ENCODE measurements at places on chromosomes 13 and 19.

GRCh38 chr13:51778392-51778791, 25.6 kb downstream of the DHRS12 start:
- DNase-seq: no peak

DNA sequence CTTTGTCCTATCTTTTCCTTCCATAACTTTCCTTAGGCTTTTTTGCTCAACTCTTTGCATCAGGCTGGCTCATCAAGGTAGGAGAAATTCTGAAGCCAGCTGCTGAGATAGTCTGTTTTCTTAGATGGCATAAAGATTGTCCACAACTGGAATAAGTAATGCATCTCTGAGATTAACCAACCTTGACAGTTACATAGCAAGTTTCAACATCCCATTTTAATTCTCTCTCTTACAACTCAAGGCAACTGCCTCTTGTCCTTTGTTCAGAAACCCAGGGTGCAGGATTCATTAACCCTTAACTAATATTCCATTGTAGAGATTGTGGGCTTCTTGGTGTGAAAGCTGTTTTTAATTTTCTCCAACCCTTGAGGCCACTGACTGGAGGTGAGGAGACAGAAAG, 239.2 kb downstream of the LACC1 start:
- no peak for DNase-seq

- no peak for DNase-seq
These were observed 393.5 kb downstream of the KLF12 start for GRCh38 chr13:73740666-73741065.

DNA sequence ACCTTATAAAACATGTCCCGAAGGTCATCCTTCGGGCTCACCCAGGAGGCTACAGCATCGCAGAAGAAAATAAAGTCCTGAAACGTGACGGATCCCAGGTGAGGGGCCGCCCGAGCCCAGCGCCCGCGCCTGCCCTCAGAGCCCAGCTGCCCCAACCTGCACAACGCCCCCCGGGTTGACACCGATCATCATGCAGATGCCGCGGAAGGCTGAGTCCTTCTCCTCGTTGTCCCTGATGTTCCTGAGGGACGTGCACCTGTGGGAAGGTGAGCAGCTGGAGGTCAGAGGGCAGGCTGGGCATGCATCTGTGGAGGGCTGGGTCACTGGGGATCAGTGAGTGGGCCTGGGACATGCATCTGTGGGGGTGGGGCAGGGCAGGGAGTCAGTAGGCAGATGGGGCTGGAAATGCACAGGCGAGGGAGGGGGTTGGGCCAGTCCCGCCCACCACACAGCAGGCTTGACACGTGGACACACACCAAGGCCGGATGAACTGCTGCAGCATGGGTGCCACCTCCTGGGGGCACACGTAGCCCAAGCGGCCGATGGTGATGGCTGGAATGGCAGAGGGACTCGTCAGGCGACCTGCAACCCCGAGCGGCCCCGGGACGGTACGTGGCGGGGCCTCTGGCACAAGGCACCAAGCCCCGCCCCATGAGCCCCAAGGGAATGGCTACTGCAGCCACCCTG, 5.3 kb upstream of the FBXW9 start:
- no peak for DNase-seq

DNA sequence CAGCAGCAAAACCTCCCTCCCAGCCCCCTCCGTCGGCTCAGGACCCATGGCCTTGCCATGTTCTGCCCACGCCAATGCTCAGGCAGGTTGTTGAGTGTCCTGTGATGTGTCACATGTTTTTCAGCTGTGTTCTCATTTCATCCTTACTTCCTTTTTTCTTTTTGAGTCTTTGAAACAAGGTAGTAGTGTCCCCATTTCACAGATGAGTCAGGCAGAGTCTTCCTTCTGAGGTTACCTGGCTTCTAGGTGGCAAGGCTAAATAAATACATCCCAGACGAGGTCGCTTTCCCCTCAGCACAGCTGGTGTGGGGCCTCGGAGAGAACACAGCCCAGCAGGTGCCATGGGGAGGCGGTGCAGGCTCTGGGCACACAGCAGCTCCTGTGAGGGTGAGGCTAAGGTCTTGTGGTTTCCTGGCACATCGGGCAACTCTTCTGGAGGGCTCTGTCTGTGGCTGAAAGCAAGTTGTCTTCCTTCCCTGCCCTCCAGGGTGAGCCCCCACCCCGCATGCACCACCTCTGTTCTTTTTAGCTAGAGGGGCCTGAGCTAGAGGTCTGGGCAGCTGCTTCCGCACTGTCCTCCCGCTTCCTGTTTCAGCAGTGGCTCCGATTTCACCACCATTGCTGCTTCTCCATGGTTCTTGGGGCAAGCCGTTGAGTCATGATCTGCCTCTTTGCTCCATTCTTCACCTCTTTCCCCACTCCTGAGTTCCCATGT, 15.1 kb downstream of the PRAM1 start:
- no peak for DNase-seq

- DNase-seq: no peak
These were observed 109.0 kb downstream of the TNFRSF19 start for GRCh38 chr13:23679220-23679619.

DNA sequence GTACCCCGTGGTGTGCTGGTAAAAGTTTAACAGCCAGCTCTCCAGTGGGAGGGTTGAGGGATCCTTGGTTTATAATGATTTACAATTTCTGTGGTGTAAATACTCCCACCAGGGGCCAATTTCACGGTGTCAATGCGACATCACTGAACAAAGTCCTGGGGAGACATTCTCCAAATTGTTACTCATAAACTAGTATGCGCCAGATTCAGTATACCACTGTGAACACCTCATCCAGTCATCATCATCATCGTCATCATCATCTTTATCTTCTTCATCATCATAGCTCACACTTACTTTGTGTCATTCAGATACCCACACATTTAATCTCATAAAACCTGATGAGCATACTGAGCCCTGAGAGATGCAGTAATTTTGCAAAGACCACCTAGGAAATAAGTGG, 17.2 kb upstream of the TNFSF14 start:
- no peak for DNase-seq

DNA sequence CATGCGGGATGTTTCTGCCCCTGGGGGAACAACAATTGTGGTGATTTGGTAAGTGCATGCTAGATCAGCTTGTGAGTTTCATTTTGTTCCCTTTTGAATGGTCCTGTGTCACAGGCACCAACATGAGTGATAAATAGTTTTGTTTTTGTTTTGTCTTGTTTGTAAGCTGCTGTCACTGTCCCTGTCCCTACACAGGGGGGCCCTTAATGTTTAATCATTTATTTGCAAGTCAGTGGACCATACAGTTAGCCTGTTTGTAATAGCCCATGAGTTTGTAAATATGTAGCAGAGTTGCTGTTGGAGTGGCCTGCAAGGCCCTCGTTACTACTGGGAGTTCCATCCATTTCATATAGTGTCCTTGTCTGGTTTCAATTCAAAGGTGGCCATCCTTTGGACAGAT, 979.6 kb upstream of the SPRY2 start:
- DNase-seq: no peak

GRCh38 chr19:4098493-4098892, 25.4 kb downstream of the MAP2K2 start:
- DNase-seq: no peak

DNA sequence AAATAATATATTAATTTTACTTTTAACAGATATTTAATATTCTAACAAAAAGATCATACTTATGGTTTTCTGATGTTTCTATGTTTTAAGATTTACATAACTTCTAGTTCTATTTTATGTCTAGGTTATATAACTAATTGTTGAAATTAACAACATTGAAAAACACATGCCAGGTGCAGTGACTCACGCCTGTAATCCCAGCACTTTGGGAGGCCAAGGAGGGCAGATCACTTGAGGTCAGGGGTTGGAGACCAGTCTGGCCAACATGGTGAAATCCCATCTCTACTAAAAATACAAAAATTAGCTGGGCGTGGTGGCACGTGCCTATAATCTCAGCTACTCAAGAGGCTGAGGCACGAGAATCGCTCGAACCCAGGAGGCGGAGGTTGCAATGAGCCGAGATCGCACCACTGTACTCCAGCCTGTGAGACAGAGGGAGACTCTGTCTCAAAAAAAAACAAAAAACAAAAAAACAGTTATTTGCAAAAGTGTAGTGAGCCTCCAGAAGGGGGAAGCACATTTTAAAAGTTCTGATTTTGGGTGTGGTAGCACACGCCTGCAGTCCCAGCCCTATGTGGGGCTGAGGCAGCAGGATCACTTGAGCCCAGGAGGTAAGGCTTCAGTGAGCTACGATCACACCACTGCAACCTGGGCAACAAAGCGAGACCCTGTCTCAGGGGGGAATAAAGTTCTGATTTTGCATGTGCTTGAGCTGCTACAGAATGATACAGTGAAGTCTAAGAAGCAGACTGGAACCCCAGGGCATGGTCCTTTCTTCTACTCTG, 18.7 kb downstream of the MIPEP start:
- no peak for DNase-seq

DNA sequence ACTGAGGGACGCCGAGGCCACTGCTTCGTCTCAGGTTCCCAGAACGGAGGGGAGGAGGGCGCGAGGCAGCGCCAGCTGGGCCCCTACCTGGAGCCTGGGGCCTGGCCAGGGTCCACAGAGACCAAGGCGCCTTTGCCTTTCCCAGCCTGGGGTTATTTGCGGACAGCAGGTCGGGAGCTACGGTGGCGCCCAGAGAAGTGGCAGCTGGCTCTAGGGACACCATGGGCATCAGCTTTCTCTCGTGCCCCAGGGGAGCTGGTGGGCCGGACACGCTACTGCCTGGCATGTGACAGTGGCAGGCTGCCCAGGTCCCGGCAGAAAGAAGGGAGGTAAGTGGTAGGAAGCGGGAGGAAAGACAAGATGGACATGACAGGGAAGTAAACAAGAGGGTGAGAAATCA, 19.0 kb downstream of the AKT2 start:
- DNase-seq: no peak

DNA sequence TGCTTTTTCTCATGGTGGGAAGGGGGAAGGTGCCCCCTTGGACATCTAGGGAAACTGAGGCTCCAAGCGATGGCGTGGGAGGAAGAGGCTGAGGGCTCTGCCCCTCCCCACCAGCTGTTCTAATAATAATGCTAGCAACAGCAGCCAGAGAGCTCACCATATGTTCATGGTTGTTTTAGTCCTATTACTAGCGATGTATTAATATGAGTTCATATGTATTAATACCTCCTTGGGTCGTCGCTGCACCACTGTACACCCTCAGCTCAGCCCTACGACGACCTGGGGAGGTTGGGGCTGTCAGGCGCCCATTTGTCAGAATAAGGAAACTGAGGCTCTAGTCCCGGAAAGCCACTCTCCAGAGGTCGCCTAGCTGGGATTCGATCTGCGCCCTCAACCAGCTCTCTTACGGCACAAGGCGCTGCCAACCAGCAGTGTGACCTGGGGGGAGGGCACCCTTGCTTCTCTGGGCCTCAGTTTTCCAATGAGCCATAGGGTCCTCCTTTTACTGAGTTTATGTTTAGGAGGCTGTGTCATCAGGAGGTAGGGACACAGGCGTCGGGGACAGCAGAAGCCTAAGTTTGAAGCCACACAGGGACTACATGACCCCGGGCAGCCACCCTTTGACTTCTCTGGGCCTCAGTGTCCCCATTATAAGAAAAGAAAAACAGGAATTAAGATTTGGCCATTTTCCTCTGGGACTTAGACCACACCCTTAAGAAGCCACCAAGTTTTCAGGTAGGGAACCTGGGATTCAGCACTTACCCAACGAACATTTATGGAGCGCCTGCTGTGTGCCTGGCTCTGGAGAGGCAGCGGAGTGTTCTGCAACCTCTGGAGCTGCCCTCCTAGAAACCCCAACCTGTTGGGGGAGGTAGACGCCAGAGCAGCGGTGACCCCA, 664 bp downstream of the MAST3 start:
- no peak for DNase-seq

DNA sequence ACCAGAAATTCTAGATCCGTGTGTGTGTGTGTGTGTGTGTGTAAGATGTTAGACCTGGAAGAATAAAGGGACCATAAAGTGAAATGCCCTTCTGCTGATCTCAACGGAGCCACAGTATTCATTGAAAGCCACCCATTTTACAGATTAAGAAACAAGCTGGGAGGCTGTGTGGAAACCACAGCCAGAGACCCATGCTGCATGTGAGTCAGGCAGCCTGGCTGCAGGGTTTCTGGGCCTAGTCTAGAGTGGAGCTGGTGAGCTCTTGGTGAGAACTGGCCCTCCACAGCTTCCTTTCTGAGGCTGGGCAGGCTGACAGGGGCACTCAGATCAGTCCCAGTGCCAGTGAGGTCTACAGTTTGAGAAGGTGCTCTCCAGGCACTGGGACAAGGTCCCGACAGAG, 75.3 kb downstream of the SERP2 start:
- DNase-seq: no peak

- no peak for DNase-seq
These were observed 1.4 kb upstream of the LRG1 start for GRCh38 chr19:4541114-4541805.

- no peak for DNase-seq
These were observed 77.8 kb downstream of the TSHZ3 start for GRCh38 chr19:31271306-31271911.

- no peak for DNase-seq
These were observed 109.4 kb downstream of the KCTD15 start for GRCh38 chr19:33905937-33906577.

DNA sequence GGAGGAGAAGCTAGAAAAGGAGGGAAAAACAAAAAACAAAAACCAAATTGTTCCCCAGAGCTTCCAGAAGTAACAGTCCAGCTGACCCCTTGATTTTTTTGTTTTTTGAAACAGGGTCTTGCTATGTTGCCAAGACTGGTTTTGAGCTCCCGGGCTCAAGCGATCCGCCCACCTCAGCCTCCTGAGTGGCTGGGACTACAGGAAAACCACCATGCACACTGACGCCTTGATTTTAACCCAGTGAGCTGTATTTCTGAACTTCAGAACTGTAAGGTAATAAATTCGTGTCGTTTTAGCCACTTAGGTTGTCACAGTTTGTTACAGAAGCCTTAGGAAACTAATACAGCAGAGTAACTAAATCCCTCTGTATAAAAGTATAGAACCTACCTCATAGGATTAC, 1.1 kb upstream of the NEK3 start:
- no peak for DNase-seq

GRCh38 chr13:36453516-36453915, 21.2 kb downstream of the CCNA1 start:
- DNase-seq: no peak

DNA sequence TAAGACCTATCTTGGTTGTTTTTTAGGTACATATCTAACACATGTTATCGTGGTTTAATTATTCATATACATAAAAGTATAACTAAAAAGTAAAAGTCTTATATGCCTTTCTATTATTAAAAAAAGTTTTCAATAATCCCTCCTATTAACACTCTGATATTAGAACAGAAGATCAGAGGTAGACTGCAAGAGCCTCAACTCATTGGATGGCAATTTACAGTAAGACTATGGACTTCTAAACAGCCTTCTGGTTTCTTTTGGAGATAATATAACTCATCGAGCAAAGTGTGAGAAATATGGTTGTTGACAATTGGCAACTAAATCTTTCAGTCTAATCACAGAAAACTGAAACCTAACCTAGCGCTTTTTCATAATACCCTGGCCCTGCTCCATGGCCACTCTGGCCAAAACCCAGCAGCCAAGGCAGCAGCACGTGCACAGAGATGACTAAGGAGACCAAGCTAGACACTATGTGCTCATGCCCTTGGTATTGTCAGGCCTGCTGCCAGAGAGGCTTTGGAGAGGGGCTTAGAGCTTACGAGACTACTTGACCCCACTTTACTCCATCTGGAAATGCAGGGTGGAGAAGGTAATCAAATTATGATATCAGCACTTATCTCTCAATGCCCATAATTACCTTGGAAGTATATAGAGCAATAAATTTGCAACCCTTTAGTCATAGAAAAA, 40.6 kb upstream of the EEF1AKMT1 start:
- no peak for DNase-seq

GRCh38 chr13:102132777-102133295, 269.0 kb downstream of the FGF14 start:
- DNase-seq: no peak
